ENCODE measurements at places on chromosomes 4 and X. TPM values are rescaled to one million over a fixed set of nuclear protein-coding genes. Genes with fewer than 3 reads are reported as not detected.

- DNase-seq = no peak
Observed at GRCh38 chr4:5925419-5926200, 32.7 kb upstream of the CRMP1 start.

DNA sequence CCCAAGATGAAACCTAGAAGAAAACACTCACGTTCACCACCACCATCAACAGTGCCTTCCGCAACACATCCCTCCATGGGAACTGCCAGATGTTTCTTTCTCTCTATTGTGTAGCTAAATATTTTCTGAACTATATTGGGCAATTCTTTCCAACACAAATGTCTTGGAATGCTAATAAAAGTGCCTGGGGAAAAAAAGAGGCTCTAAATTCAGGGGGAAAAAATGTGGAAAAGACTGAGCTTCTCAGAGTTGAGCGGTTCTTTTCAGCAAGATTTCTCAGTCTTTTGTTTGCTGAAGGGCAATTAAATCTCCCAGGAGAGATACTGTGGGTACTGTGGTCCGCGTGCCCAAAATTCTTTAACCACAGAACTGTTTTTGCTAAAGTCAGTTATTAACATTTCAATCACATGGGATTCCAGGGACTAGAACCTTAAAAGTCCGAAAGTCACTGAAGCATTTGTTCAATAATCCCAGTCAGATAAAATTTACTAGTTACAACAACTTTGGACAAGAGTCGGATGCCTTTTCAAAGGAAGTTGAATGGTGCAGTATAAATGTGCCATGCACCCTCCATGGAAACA lies 51.9 kb upstream of the DHRSX start:
- no peak for DNase-seq

XG gene
- total RNA-seq = not detected

DNA sequence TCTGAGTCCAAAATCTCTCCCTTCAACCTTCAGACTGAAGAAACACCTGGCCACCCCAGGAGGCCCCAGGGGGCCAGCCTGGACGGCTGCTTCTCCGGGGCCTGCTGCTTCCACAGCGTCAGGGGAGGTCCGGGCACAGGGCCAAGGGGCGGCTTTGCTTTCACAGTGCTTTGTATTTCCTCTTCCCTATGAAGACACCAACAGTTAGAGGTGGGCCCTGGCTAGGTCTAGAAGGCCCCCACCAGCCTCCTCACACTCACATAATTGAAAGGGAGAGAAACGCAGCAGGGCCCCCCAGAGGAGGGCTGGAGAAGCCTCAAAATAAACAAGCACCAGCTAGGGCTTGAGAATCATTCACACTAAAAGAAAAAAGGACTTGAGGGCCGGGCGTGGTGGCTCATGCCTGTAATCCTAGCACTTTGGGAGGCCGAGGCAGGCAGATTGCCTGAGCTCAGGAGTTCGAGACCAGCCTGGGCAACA lies 17.8 kb downstream of the SCD5 start:
- no peak for DNase-seq

DNA sequence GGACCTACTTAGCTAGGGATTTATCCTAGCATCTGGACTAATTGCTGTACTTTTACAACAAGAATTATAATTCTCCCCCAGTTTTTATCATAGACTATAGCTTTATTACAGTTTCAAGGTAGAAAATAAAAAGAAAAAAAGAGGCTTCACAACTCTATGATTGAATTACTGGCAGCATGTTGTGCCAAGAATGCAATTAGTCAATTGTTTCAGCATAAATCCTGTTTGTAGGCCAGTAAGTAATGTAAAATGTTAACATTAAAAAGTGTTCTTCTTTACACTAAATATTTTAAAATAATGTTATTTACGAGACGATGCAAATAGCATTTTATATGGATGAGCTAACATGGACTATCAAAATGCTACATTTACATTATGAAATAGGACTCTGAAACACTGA lies 228.4 kb downstream of the MAPK10 start:
- DNase-seq = no peak
